ENCODE measurements at places on chromosomes 12 and 14. TPM values are rescaled to one million over a fixed set of nuclear protein-coding genes. Genes with fewer than 3 reads are reported as not detected.

GALNT6 gene
- total RNA-seq: 5.2 TPM

CISTR gene
- total RNA-seq: not detected

- H3K27ac ChIP-seq: no peak overlapping the region
- H3K4me1 ChIP-seq: peaks cover 25% of the 10 kb centered on the region
- no peaks in the 10 kb centered on the region for H3K36me3 ChIP-seq
Measured at GRCh38 chr14:54108481-54109471, 152.2 kb upstream of the BMP4 start.

- peak; percentile 27 for DNase-seq
- H3K27ac ChIP-seq: no peak overlapping the region
- H3K4me1 ChIP-seq: no peaks in the 10 kb centered on the region
- H3K4me3 ChIP-seq: no peak overlapping the region
- no peaks in the 10 kb centered on the region for H3K36me3 ChIP-seq
- H3K27me3 ChIP-seq: no peaks in the 10 kb centered on the region
Measured at GRCh38 chr12:269191-269590, 6.6 kb upstream of the SLC6A13 start.

DNA sequence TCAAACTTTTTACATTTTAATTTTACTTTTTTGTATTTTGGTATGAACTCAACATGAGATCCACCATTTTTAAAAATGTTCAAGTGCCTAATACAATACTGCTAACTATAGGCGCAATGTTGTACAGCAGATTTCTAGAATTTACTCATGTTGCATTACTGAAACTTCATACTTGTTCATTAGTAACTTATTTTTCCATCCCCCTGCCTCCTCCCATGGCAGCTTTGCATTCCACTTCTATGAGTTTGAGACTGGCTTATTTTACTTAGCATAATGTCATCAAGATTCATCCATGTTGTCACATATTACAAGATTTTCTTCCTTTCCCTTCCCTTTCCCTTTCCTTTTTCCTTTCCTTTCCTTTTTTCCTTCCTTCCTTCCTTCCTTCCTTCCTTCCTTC lies 825.9 kb downstream of the SLC16A7 start:
- H3K4me3 ChIP-seq: no peak overlapping the region
- no peak for DNase-seq
- no peak overlapping the region for H3K27ac ChIP-seq

- no peak for DNase-seq
- no peaks in the 10 kb centered on the region for H3K4me1 ChIP-seq
- no peak overlapping the region for H3K4me3 ChIP-seq
- no peaks in the 10 kb centered on the region for H3K36me3 ChIP-seq
- H3K27ac ChIP-seq: no peak overlapping the region
- no peaks in the 10 kb centered on the region for H3K27me3 ChIP-seq
Measured at GRCh38 chr12:16155938-16156337, 121.5 kb downstream of the SLC15A5 start.

DNA sequence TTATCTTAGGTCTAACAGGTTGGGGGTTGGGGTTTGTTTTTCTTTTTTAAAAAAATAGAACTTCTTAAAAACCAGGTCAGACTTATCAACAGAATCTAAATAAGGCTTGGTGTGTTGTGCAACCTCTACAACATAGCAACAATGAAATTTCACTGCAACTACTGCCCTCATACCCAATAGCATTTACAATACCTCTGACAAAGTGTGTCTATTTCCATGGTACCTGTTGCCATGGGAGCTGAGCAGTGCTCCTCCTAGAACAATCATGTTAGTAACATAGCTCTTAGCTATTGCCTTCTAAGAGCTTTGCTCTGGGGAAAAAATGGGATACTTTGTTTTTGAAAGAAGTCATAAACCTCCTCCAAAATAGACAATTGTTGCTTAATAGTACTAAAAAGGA lies 103.3 kb upstream of the CCDC175 start:
- peaks cover 2% of the 10 kb centered on the region for H3K4me1 ChIP-seq
- no peaks in the 10 kb centered on the region for H3K27me3 ChIP-seq
- peak; percentile 38 for DNase-seq
- H3K4me3 ChIP-seq: no peak overlapping the region

- H3K4me1 ChIP-seq: peaks cover 6% of the 10 kb centered on the region
- DNase-seq: peak; percentile 48
- H3K36me3 ChIP-seq: no peaks in the 10 kb centered on the region
- H3K27me3 ChIP-seq: no peaks in the 10 kb centered on the region
- H3K27ac ChIP-seq: no peak overlapping the region
- no peak overlapping the region for H3K4me3 ChIP-seq
Measured at GRCh38 chr12:15846887-15847286, 35.3 kb upstream of the STRAP start.

DNA sequence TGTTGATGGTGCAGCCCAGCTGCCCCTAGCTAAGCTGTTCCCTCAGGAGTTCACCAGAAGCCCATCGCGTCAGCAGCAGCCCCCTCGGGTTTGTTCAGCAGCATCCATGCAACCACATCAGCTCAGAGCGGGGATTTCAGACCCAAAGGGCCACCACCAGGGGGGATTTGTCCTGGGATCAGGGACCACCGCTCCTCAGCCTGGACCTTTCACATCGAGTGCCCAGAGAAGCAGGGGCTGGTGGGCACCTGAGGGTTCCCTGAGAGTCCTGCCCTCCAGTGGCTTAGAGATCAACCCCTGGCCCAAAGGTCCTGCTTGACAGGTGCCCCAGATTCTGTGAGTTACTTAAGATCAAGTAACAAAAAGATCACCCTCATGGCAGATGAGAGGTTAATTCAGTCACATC lies 65.9 kb upstream of the C14orf180 start:
- H3K36me3 ChIP-seq: no peaks in the 10 kb centered on the region
- no peaks in the 10 kb centered on the region for H3K27me3 ChIP-seq
- DNase-seq: no peak
- H3K4me3 ChIP-seq: no peak overlapping the region
- no peak overlapping the region for H3K27ac ChIP-seq

- H3K36me3 ChIP-seq: no peaks in the 10 kb centered on the region
- no peak overlapping the region for H3K4me3 ChIP-seq
Measured at GRCh38 chr14:89540009-89540829, 123.2 kb upstream of the FOXN3 start.

DNA sequence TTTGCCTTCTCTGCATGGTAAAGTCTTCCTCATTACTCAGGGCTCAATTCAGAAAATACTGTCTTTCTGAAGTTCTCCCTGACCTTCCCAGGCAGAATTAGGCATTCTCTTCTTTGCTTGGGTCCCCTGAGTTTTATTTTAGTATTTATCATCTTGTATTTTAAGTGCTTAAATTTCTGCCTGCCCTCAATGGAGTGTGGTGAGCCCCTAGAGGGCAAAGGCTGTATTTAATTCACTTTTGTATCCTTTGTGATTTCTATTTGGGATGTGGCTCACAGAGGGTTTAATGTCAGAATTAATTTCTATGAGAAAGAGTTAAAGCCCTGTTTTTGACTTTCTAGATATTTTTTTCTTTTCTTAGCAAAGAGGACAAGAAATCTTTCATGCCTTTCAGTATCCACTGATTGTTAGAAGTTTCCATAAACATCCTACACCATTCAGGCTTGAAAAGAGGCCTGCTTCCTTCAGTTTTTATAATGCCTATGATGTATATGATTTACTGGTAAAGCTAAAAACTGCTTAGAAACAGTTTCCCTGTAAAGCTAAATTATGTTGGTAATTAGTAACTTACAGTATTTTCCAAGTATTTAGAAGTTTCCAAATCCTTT lies 55.6 kb upstream of the PTPRB start:
- peaks cover 5% of the 10 kb centered on the region for H3K4me1 ChIP-seq
- H3K27me3 ChIP-seq: no peaks in the 10 kb centered on the region
- DNase-seq: no peak
- no peaks in the 10 kb centered on the region for H3K36me3 ChIP-seq
- no peak overlapping the region for H3K4me3 ChIP-seq
